ENCODE measurements at places on chromosomes 3 and 15.

- DNase-seq = no peak
Observed at GRCh38 chr3:11391174-11391879, 119.1 kb downstream of the ATG7 start.

DNA sequence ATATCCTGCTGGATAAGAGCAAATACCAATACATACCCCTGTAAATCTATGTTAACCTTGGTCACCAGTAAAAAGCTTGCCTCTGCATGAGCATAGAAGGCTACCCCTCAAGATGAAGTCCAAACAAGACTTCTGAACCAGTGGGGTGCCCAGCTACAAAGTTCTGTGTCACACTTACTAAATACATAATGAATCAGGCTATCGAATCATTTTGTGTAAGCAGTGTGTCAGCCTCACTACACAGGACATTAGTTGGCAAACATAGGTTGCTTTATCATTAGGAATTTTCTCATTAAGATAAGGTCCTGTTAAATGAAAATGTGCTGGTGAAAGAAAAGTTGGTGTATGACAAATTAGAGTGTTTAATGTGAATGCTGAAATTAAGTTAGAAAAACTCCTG lies 452.0 kb downstream of the MFSD1 start:
- DNase-seq = no peak

- no peak for DNase-seq
Observed at GRCh38 chr3:123949641-123950040, 11.4 kb downstream of the CCDC14 start.

DNA sequence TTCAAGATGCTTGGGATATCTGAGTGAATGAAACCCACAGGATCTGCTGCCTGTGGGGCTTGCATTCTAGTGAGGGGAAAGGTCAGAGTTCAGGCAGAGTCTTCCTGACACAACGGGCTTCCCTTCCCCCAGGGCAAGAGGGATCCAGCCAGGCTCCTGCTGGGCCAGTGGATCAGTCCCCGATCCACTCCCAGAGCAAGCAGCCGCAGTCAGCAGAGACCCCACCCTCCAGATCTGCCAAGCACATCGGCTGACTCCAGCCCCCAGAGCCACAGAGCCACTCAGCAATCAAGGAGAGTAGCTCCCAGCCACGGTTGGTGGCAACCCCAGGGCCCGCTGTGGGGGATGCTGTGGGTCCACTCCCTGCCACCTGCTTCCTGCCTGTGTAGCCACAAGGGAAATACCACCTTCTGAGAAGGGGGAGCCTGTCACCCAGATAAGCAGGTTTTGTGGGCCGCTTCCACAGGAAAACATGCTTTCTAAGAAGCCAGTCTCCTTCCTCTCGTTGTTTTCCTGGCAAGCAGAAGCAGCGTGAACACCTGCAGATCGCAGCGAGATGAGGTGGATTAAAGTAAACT lies 44.9 kb downstream of the CPN2 start:
- no peak for DNase-seq

DNA sequence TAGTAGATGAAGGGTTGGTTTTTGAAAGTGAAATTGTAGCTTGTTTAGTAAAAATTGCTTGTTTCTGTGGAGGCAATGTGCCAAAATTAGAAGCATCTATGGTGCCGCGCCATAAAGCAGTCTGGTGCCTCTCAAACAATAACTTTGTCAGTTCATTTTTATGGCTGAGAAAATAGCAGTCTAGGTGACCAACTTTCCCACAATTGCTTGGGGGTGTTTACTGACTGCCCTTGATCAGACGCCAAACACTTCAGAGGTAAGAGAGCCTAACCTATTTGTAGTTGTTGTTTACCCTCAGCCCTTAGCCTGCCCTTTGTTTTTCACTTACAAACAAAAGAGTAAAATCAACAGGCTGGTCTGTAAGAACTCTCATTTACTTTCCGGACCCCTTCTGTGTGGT lies 174.5 kb downstream of the FNDC3B start:
- no peak for DNase-seq

DNA sequence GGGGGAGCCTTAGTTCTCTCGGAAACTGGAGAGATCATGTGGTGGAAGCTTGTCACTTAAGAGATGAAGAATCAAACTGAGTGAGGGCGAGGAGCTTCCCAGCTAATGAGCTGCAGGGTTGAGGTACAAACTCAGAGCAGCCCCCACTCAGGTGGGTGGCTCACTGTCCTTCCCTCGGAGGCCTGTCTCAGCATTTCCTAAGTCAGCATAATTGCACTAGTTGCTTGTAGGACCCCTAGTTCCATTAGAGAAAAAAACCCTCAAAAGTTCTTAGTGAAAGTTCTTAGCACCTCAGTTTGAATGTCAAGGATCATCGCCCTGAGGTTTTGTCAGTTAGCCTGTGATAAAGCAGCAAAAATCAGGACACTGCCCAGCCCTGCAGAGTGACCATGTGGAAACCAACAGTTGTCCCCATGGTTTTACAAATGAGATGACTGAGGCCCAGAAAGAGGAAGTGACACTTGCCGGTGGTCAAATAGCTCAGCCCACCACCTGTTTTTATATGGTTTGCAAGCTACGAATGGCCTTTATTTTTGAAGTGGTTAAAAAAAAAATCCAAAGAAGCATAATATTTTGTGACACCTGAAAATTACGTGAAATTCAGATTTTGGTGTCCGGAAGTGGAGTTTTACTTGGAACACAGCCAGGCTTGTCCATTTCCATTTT lies 11.9 kb downstream of the SMAD6 start:
- DNase-seq = no peak

DNA sequence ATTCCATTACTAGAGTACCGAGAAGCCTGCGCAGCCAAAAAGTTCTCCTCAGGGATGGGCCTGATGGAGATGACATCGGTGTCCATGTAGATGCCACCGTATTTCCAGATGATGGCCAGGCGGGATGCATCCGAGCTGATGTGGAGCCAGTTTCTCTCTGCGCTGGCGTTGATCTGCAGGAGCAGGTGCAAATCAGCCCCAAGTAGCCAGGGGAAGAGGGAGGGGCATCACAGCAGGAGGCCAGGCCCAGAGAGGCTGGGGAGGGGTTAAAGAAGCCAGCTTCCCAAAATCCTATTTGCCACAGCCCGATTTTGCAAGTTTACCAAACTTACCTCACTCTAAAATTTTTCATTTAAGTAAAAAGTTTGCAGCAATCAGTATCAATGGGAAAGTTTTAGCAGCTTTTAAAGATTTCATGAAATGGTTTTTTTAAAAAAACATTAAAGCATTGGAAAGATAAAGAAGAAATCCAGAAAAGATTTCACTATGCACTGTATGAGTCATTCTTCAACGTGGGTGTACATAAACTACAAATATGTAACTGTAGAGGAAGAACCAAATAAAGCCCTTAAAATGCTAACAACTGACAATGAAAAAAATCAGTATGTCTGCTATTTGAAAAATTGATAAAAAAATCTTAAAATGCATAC lies 7.4 kb downstream of the A4GNT start:
- DNase-seq = no peak

Measured in SHP77 treated with DMSO at 0.1 percent for 48 hours (cell line).